ENCODE measurements at places on chromosomes 1 and 21.

- DNase-seq: no peak
Measured at GRCh38 chr1:246769306-246769705, 45.1 kb downstream of the SCCPDH start.

- DNase-seq: peak; percentile 27
Measured at GRCh38 chr1:207579436-207579799, 65.5 kb upstream of the CR1L start.

DNA sequence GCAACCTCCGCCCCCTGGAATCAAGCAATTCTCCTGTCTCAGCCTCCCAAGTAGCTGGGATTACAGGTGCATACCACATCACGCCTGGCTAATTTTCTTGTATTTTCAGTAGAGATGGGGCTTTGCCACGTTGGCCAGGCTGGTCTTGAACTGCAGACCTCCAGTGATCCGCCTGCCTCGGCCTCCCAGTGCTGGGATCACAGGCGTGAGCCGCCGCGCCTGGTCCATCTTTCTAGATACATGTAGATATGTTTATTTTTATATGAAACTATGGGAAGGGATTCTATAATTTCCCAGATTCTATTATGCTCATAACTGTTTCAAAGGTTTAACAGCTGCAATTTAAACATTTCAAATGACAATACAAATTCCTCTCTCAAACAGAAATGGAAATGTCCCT lies 27.1 kb downstream of the CLCC1 start:
- DNase-seq: no peak

DNA sequence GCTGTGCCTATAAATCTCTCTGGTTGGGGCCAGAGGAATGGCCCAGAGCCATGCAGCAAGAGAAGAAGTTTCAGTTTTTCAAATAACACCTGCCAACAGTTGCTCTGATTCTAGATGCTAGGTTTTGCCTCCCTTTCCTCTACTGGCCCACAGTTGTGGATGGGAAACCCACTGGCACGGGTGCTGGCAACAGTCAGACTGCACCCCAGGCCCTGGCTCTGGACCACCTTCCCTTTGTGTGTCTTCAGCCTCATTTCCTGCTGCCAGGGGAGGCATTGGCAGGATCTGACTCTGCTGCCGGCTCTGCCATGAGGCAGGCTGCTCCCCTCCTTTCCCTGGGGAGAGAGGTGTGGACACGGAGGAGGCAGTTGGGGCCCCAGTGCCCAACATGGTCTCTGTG lies 142.0 kb downstream of the IGSF21 start:
- DNase-seq: no peak

- no peak for DNase-seq
Measured at GRCh38 chr1:102941366-102941947, 166.9 kb downstream of the COL11A1 start.

DNA sequence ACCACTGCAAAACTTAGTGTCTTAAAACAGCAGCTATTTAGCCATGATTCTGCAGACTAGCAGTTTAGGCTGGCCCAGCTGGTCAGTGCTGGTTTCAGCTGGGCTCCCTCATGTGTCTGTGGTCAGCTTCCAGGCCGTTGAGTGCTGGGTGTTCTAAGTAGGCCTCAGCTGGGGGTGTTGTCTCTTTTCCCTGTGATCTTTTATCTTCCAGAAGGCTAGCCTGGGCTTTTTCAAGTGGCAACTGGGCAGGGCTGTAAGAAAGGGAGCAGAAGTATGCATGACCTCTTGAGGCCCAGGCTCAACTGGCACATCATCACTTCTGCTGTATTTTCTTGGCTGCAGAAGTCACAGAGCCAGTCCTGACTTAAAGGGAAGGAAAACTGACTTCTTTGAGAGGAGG lies 136.1 kb downstream of the KIF26B start:
- DNase-seq: no peak

DNA sequence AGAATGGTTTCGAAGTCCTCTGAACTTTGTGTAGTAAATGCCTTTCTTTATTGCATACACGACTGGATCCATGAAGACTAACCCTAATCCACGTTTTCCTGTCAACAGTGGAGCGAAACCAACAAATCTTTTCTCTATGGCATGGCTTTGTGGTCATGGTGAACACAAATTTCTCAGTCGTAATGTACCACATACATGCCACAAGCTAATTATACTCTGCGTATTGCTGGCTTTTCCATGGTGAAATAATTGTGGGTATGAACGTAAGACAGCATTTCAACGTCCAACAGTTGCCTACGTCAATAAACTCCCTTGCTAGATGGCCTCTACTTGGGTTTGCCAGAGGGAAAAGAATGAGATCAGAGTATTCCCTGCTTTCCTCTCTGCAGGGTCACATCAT lies 27.5 kb downstream of the INTS7 start:
- DNase-seq: no peak

DNA sequence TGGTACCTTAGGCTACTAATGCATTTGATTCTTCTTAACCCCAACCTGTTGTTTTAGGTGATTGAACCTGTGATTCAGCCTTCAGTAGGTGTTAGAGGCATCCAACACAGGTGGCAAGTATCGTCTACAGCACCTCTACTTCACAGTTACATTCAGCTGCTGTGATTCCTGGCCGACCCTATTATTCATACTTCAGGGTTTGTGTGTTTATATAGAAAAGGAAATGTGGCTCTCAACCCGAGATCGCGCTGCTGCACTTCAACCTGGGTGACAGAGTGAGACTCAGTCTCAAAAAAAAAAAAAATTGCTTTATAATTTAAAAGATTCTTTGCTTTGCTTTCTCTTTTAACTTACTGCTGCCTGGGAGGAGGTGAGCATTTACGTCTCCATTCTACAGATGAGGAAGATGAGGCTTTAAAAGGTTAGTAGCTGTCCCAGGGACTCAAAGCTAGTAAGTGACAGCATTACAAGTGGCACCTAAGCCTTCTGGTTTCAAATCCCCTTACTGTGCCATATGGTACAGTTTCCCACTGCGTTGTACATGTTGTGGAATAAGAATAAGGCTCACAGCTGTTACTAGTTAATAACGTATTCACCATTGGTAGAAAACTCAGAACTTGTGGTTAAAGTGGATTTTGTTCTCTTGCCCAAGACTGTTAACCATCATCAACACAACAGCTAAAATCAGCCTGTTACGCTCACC lies 9.9 kb upstream of the GPR25 start:
- no peak for DNase-seq

GRCh38 chr1:6245869-6246496 lies 2.0 kb downstream of the HES3 start:
- peak; percentile 76 for DNase-seq

All from stimulated activated naive CD8-positive, alpha-beta T cell treated with anti-CD3 and anti-CD28 coated beads, Interleukin-15, Interleukin-2, amounts not matched to agents 100 U/mL and 50 U/mL, for 24 hours (primary cell).